Motor neuron (in vitro differentiated cells): ENCODE measurements at places on chromosomes 2 and 18.

- ATAC-seq, result no peak
Observed at GRCh38 chr2:44884231-44884630, 57.3 kb upstream of the SIX3 start.

DNA sequence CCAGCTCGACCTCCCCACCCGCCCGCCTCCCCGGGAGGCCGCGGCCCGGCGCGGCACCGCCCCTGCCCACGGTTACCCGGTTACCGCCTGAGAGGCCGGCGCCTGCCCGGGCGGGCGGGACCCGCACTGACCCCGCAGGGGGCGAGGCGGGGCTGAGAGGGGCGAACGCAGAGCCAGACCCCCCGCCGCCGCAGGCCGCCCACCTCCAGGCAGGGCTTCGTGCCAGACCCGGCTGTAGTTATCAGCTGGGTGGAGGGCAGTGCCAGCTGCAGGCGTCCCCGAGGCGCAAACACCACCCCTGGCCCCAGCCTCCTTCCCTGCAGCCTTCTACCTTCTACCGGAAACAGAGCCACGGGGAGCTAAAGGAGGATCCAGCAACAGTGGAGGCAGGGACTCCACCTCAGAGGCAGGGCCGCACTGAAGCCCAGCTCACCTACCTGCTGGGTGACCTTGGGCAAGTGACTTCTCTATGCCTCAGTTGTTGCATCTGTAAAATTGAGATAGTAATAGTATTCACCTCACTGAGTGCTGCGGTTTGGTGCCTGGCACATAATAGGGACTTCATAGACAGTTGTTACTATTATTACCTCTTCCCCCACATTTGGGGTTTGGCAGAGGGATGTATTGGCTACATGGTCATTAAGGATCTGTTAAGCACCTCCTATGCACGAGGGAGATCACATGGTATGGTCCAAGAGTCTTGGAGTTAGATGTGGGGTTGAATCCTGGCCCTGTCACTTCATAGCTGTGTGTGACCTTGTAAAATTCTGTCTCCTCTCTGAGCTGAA, 231.6 kb upstream of the SMAD2 start:
- no peak for ATAC-seq

GRCh38 chr2:16137080-16137755, 196.9 kb downstream of the MYCN start:
- ATAC-seq, result no peak

DNA sequence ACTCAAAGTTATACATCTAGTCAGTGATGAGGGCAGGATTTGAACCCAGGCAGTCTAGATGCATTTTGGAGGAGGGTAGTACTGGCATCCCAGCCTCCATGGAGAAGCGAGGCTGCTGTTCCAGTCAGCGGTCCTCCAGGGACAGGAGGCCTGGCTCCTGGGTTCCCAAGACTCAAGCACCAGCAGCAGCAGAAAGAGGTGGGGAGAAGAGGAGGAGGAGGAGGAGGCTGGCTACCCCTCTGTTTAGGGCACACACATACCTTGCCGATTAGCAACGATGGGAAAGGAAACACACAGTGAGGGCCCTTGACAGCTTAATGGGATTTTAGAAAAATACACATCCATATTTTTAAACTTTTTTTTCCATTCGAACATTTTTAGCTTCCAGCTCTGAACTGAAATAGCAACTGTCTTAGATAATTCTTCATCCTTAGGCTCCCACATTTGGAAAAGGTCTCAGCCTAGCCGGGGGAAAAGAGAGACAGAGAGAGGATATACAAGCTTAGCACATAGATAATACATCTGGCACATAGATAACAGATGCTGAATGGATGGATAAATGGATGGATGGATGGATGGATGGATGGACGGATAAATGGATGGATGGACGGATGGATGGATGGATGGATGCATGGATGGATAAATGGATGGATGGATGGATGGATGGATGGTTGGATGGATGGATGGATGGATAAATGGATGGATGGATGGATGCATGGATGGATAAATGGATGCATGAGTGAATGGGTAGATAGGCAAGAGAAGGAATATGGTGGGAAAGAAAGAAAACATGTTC, 87.9 kb downstream of the LBH start:
- ATAC-seq, result no peak
